ENCODE measurements at places on chromosomes 1 and 21.

- no peak for DNase-seq
These were observed 187.8 kb upstream of the JUN start for GRCh38 chr1:58971629-58972140.

- DNase-seq, result peak; percentile 42
These were observed 429 bp downstream of the SRRM1 start for GRCh38 chr1:24643363-24644099.

DNA sequence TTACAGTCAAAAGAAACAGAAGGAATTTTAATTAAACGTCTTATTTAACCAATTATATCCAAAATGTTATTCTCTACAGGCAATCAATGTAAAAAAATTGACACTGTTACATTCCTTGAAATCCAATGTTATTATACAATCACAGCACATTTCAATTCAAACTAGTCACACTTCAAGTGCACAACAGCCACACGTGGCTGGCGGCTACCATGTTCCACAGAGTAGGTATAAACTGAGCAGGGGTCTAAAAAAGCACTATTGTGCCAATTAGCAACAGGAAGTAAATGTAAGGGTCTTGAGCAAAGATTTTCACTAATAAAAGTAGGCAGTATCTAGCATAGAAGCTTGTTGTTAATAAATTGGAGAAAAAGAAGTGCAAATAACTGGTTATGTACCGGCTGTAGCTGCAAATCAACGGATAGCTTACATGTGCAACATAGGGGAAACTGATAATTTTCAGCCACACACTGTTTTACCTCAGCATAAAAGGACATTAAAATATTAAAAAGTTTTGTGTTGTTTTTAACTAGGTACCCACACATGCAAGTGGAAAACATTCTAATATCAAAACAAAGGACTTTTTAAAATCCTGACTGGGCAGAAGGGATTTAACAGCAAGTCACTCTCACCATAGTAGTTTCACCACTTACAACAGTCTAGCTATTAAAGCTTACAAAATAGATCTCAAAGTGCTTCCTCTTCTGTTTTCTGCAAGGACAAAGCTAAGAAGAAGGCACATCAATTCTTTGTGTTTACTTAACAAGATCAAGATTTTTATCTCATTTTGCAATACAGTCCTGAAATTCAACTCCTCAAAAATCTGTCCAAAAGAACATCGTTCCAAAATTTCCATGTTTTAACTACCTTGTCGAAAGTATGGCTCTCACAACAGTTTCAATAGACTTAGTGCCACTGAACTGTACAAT lies 2.5 kb downstream of the CSDE1 start:
- DNase-seq, result no peak

- no peak for DNase-seq
These were observed 90.3 kb downstream of the LYST start for GRCh38 chr1:235776396-235776795.

GRCh38 chr1:40422630-40423263 lies 27.5 kb upstream of the ZFP69B start:
- no peak for DNase-seq

DNA sequence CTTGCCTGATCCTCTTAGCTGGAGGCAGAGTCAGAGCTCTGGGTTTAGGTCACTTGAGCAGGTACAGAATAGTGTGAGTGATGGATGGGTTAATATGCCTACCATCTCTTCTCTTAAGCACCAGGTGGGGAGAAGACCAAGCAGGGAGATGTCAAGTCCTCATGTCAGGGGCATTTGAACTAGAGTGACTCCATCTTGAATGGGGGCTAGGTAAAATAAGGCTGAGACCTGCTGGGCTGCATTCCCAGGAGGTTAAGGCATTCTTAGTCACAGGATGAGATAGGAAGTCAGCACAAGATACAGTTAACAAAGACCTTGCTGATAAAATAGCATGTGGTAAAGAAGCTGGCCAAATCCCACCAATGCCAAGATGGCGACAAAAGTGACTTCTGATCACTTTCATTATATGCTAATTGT lies 77.4 kb upstream of the BTG3 start:
- DNase-seq, result no peak

GRCh38 chr21:34908419-34909055 lies 140.6 kb downstream of the RUNX1 start:
- DNase-seq, result no peak

- peak; percentile 9 for DNase-seq
These were observed 413.0 kb upstream of the ESRRG start for GRCh38 chr1:217135987-217136894.

DNA sequence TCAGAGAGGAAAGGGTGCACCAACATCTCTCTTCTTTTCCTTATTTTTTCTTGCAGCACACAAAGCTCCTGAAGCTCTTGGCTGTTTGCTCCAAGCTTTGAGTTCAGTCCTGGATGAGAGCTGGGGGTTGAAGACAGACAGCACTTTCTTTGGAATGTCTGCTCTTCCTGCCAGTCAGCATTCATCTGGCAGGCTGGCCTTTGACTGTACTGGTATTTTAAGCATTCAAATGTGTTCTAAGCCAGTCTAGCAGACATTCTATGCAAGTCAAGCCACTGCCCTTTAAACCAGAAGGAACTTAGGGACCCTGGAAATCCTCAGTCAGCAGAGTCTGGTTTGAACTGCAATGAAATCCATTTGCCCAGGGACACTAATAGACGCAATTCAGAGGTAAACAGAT lies 45.0 kb downstream of the XCL1 start:
- DNase-seq, result no peak

GRCh38 chr1:193060938-193061337 lies 1.5 kb downstream of the RO60 start:
- no peak for DNase-seq

DNA sequence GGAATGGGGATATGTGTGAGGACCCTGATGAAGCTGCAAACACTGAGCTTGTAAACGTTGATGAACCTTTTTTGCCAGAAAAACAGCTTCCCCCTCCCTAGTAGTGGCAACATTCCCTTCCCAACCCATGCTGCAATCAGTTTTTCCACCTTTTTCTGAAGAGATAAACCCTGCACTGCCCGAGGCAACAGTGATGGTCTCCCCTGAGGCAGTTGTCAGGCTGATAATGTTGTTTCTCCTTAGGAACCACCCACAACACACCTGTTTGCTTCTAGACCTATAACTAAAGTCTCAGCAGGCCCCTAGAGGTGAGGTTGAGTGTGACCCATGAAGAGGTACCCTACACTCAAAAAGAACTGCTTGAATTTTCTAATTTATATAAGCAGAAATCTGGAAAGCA lies 922.4 kb upstream of the ADGRL4 start:
- no peak for DNase-seq

DNA sequence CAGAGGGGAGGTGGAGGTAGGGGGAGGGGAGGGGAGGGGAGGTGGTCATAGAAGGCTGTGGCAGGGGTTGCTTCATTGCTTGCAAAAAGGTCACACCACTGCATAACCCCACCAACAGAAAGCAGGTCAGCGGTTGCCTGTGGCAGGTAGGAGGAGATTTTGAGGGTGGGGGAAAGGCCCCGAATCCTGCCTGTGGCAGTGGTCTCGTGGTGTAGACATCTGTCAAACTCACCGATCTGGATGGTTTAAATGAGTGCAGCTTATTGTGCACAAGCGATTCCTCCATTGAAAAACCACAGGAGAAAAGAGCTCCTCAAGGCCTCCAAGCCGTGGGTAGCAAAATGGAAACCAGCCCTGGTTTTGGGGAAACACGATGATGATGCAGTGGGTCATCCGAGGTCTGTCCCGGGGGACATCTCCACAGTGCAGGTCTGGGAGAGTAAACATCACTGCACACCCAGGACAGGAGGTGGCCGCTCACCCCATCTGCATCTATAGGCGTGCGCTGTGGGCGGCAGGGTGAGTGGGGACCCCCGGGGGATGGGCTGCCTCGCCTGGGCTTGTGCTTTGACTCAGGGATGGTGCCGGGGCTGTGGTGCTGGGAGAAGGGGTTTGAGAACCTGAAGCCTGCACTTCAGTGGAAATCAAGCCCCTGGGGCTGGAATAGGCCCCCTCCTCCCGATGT lies 112.3 kb downstream of the CRYAA start:
- DNase-seq, result no peak

DNA sequence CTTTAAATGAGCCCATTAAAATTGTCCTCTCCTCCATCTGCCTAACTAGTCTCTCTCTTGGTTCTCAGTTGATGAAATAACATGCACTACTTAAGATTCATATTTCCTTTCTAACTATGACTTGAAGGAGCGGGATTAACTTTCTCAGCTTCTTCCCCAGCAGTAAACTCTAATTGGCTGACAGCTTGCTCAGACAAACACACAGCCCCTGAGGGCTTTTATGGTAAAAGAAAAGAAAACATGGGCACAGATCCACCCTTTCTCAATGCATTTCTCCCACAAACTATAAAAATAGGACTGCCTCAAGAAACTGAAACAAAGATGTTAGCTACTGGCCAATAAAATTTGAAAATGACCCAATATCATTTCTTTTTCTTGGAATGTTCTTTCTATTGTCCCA lies 703.1 kb downstream of the ADGRL2 start:
- no peak for DNase-seq

DNA sequence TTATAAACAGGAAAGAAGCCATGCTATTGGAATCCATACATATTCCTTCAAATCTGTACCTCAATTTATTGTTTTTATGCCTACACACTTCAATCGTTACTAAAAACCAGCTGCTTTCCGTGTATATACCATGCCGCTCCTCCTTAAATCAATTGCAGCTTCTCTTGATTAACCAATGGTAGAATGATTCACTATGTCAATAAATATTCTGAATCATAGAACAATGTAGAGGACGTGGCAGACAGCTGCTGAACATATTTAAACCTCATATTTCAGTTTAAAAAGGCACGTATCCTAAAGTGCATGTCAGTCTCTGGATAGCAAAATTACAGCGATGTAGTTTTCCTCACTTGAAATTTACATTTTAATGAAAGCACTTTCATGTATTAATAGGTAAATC lies 100.4 kb downstream of the MRPL39 start:
- DNase-seq, result no peak

GRCh38 chr21:44941567-44941966 lies 1.7 kb downstream of the SLX9 start:
- no peak for DNase-seq

GRCh38 chr1:241716915-241717656 lies 65.0 kb downstream of the WDR64 start:
- DNase-seq, result no peak

- DNase-seq, result no peak
These were observed 660.6 kb downstream of the LRRIQ3 start for GRCh38 chr1:73537400-73537799.

- no peak for DNase-seq
These were observed 5.3 kb upstream of the RLF start for GRCh38 chr1:40155910-40156309.

DNA sequence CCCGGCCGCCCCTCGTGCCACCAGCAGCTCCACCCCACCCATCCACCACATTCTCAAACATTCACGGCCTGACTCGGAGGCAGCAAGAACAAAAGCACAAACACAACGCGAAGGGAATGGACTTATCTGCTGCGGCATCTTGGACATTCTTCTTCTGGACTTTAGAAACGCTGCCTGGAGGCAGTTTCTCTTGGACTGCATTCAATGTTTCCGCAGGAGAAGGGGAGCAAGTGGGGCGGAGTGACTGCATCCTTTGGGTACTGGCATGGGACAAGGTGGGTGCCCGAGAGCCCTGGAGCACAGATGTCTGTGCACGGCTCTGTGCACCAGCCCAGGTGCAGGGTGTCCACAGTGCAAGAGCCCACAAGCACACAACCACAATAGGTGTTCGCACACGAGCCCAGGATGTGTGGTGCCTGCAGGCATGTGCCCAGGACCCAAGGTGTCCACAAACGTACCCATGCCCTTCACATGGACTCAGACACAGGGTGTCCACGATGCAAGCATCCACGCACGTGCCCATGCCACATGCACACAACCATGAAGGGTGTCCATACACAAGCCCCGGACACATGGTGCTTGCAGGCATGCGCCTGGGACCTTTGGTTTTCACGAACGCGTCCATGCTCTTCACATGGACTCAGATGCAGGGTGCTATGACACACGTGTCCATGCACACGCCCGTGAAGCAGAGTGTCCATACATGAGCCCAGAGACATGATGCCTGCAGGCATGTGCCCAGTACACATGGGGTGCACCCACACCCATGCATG lies 53.6 kb downstream of the WNT9A start:
- no peak for DNase-seq

GRCh38 chr1:38964140-38964548 lies 22.5 kb upstream of the RHBDL2 start:
- no peak for DNase-seq

DNA sequence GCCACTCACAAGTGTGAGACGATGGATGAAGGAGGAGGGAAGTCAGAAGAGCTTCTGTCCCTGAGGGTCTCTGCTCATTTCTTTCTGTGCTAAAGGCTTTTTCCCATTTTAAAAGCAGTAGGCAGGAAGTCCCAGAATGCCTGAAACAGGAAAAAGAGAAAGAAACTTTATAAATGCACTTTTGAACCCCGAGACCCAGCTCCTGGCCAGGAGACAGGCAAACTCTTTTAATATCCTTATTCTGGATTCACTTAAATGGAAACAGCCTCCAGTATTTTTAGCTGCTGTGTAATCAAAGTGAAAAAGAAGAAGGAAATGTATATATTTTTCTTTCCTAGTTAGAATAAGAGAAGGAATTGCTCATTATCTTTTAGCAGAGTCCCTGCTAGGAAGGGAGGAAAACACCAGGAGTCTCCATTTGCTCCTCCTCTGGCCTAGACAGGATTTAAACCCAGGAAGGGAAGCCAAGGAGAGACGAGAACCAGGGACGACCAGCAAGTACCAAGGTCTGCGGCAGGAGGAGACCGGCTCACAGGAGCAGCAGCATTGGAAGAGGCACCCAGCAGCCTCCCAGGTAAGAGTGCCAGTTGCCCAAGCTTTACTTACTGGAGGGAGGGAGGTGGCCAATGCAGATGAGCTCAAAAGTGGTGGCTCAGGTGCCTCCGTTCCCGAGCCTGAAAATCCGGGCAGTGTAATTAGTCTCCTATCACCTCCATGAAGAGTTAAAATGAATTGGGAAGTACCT lies at the start of gene TNN:
Gene TNN (plus strand): TSS at position 472 of the 745 bp plus-strand sequence. CDS start 9,586 bp downstream, outside the sequence.
- no peak for DNase-seq
